MCF 10A (cell line): ENCODE measurements at places on chromosomes 3 and 15. TPM values are rescaled to one million over a fixed set of nuclear protein-coding genes. Genes with fewer than 3 reads are reported as not detected.

The SERINC4 gene
- total RNA-seq = 0.20 TPM in 1 of 2 replicates, not detected in the other

The LMOD3 gene
- not detected in 2 replicates for total RNA-seq

The NRG4 gene
- not detected in 2 replicates for total RNA-seq

The UBE2E2 gene
- 64.3 and 69.4 TPM in 2 replicates for total RNA-seq

The MORC1 gene
- not detected in 2 replicates for total RNA-seq
